ENCODE measurements at places on chromosomes 12 and 14.

DNA sequence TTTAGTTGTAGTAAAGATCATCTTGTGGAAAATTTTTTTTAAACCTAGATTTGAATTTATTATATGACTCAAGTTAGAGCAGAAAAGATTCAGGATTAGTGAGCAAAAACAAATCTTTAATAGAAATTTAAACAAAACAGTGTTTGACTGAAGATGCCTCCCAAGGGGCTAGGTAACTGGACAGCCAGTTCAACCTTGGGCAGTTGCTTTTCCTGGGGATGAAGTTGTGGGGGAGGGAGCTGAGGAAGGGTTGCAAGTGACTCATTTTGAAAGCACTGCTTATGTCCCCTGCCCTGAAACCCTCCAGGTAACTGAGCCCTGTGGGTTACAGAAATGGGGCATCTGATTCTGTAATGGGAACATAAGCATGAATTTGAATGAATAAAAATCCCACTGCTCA is 13.1 kb downstream of the CFAP54 start:
- no peak for DNase-seq

GRCh38 chr12:6171409-6172015 is 28.7 kb upstream of the CD9 start:
- no peak for DNase-seq

DNA sequence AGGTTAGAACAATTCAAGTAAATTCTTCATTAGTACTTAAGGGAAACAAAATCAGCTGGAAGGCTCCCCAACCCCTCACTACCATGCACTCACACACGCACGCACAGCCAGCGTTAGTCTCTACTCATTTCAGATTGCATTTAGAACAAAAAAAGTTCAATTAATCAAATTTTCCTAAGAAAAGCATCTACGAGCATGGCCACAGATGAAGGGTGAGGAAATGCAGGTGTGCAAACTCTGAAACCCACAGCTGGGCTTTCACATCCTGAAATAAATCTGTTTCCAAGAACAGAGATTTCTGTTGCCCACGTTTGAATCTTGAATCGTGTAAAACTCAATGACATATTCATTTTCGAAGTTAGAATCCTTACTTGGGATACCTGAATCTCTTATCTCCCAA is 62.6 kb downstream of the SEL1L start:
- no peak for DNase-seq

DNA sequence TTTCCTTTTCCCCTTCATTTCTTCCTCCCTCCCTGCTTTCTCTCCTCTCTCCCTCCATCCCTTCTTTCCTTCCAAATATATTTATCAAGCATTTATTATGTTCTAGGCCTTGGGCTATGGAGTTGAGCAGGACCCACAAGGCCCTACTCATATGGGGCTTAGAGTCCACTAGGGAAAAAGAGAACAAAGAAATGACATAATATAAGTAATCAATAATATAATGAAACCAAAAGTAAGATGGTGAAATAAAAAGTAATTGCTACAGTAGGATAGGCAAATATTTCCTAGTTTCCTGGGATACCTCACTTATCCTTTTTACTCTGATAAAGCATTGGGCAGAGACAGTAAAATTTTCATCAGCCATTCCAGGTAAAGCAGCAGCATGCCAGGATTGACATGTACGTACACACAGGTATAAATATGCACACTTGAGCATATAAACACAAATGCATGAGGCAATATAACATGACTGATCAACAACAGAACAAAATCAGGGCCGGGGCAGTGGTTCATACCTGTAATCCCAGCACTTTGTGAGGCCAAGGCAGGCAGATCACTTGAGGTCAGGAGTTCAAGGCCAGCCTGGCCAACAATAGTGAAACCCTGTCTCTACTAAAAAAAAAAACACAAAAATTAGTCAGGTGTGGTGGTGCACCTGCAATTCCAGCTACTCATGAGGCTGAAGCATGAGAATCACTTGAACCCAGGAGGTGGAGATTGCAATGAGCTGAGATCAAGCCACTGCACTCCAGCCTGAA is 35.5 kb upstream of the CSRP2 start:
- DNase-seq: no peak

DNA sequence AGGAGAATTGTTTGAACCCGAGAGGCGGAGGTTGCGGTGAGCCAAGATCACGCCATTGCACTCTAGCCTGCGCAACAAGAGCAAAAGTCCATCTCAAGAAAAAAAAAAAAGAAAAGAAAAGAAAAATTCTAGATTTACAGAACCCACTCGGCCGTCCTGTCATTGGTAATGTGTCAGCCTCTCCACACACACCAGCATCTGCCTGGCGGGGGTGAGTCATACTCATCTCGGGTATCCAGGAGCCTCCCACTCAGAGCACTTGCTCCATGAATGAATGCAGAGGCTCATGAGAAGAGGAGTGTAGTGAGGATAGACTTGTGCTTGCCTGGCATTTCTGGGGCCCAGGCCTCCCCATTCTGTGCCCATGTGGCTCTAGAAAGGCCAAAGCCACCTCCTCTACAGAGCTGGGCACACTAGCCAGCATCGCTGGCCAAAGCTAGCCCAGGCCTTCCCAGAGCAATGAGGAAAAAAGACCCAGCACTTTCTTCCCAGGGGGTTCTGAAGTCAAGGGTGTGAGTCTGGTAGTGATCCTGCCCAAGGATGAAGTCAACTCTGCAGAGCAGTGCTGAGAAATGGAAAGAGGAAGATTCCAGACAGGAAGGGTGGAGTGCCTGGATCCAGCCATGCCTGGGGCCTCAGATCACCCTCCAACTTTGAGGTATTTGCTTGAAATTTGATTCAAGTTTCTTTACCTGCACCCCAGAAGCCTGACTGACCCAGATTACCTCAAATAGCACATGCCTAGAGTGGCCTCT is 31.2 kb upstream of the KLC1 start:
- no peak for DNase-seq
